Stimulated activated CD8-positive, alpha-beta memory T cell treated with anti-CD3 and anti-CD28 coated beads, Interleukin-12 subunit alpha, Interleukin-12 subunit beta, amount 100 ng/mL, for 4 hours (primary cell): ENCODE measurements at places on chromosomes 12 and 14.

GRCh38 chr14:98835051-98835824 is 436.8 kb downstream of the BCL11B start:
- no peak for DNase-seq

- no peak for DNase-seq
Observed at GRCh38 chr14:32329146-32329545, at the start of gene AKAP6. Gene AKAP6, plus strand, starts transcription at chr14:32329298. Its CDS starts 104,196 bp downstream, at chr14:32433494.

DNA sequence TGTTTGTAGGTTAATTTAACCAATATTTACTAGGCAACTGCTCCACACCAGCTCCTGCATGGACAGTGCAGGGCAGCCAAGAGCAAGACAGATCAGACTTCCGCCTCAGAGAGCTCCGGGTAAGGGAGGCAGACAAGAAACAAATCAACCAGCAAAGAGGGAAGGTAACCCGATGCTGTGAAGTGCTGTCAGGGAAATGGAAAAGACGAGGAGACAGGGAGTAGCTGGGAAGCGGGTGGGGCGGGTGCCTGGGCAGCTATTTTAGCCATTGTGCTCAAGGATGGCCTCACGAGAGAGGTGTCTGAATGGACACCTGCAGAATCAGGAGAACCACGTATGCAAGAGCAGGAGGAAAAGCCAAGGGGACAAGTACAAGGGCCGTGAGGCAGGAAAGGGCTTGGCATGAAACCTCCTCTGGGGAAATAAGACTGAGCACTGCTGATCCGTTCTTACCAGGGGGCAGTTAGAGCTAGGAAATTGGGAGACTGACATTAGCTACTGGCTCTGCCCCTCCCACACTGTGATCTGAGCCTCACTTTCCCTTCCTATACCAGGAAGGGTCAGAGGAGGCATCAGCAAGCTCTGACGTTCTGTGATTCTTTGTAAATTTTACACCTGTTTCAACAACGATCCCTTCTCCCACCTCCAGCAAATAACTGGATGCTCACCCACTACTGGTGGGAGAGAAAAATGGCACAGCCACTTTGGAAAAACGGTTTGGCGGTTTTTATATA is 6.5 kb upstream of the TMEM119 start:
- no peak for DNase-seq

GRCh38 chr14:96816281-96816680 is 19.1 kb downstream of the VRK1 start:
- no peak for DNase-seq

GRCh38 chr14:52792097-52792415 is 649 bp upstream of the GNPNAT1 start:
- DNase-seq, result no peak

DNA sequence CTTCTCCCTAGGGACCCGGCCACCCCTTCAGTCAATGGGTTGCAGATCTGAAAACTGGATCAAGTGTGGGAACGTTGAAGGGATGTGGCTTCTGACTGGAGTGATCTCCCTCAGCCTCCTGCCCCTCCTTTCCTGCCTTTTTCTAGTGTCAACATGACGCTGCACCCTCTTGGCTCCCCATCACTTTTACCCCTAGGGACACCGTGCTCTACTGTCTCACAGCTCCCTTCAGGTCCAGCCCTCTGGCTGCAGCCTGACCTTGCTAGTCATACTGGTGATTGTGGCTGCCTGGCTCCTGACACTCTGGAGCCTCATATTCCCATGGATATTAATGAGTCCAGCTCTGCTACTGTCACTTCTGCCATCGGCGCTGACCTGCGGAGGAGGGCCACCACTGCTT is 51.5 kb upstream of the RASSF3 start:
- DNase-seq, result no peak

- no peak for DNase-seq
Observed at GRCh38 chr14:98947911-98948595, 323.9 kb downstream of the BCL11B start.
